ENCODE measurements at places on chromosomes 6 and 20.

- no peak for DNase-seq
Observed at GRCh38 chr6:140427842-140428241, 1053.4 kb upstream of the CITED2 start.

DNA sequence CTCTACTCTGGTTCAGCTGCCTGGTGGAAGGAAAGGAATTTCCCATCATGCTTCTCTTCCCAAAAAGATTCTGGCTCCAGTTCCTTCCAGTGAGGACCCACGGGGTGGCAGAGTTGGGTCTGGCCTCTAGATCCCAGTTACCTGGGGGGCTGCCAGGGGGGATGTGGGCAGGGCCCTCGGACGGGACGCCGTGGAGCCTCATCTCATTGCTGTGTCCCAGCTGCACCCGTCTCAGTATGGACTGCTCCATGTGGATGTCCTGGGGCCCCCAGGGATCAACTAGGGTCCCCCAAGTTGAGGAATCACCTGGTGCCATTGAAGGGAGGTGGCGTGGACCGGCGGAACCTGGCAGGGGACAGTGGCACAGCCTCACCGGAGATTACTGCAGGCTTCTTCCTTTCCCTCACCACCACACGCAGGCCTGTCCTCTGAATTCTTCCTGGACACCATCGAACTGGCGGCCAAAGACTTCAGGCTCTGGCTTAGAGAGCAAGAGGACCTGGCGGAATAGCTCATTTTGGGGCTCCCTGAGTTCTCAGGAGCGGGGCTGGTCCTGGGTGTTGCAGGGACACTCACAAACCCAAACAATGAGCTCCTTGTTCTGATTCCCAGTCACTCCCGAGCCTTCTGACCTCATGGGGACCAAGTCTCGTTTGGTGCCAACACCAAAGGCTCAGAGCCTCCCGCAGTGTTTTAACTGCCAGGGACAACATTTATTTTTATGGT, 8.5 kb downstream of the ZBP1 start:
- DNase-seq, result no peak

DNA sequence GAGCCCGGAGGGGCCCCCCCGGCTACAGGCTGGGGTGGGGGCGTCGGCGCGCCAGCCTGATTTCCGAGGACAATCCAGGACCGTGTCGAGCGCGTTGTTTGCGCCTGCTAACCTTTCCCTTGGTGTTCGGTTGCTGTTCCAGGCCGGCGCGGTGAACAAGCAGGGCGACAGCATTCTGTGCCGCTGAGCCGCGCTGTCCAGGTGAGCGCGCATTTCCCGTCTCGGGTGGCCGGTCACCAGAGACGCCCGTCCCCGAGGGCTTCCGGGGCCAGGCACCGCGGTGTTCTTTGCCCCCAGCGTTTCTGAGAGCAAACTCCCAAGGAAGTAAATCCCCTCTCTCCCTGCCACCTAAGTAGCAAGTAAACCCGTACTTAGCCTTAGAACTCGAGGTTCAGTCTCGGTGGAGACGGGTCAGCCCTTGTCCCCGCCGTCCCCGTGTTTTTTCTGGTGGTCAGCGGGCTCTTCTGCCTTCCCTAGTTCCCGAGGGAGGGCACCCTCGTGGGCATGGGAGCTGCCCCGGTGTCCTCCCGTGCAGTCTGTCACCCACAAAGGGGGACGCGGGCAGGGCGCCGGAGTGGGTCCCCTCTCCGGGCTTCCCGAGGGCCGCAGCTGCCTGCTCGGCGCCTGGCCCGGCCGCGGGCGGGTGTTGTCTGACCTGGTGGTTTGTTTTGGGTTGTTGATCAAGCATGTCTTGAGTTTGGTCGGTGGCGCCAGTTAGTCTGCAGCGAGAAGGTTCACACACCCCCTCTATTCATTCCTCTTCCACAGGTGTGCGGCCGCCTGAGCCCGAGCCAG, 1.5 kb downstream of the ID4 start:
- no peak for DNase-seq

DNA sequence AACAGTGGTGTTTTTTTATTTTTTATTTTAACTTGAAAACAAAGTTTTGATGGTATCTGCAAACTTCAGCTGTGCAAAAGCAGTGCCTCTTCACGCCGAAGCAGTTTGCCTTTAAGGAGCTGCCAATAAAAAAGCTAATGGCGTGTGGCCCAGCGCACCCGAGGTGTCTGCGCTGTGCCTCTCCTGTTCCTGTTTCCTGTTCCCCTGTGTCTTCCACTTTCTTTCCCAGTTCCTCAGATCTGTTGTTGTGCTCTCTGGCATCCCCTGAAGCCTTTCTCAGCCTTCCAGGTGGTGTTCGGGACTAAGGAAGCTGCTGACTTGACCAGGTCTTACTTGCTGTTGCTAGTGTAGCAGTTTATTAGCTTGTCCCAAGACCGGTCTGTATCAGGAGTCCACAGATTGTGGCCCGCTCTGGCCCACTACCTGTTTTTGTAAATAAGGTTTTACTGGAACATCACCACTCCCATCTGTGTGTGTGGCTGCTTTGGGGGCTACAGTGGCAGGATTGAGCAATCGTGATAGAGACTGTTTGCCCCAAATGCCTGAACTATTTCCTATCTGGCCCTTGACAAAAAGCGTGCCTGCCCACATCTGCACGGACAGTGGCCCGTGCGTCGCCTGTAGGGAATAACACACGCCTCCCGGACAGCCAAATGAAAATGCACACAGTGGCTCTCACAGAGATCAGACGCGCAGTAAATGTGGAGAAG, 178.3 kb downstream of the TMEM242 start:
- no peak for DNase-seq

DNA sequence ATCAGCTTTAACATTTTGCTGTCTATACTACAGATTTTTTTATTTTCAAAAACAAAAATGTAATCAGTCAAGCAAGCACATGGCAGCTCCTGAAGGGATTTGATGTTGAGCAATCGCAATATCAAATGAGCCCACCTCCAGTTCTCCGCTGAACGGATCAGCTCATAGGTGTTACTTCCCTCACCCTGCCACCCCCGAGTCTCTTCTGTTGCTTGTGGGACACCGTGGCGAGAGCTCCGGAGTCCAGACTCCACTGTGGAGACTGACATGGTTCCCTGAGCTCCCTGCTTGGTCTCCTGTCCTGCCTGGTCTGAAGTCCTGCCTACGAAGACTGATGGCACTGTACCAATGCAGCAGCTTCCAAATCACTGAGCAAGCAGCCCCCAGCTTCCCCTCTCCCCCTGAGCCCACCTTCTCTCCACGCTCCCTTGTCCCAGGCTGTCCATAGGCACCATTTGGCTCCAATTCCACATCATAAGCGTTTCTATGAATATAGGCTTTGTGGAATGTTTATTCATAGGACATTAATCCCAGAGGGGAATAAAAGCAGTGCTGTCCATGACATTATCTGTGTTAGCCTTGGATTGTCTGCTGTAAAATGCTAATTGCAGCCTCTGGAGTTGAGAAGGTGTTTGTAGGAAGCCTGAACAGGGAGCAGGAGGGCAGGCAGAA, 162.2 kb downstream of the LY86 start:
- DNase-seq, result no peak

GRCh38 chr6:160737934-160738333, 35.9 kb downstream of the PLG start:
- no peak for DNase-seq

DNA sequence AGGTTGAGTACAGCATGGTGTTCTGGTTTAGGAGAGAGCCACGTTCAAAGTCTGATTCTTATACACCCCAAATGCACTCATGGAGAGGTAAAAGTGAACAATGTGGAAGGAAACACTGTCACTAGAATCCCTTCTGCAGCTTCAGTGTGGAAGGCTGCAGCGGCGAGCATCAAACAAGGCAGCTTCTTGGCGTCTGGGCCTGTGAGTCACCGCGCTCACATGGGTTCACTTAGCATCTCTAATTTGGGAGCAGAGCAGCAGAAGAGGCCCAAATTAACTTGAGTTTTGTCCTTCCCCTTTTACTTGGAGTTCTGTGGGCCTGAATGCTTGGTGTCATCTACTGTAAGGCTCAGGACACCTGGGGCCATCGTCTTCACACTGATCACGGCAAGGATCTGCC, 10.9 kb upstream of the E2F1 start:
- no peak for DNase-seq

DNA sequence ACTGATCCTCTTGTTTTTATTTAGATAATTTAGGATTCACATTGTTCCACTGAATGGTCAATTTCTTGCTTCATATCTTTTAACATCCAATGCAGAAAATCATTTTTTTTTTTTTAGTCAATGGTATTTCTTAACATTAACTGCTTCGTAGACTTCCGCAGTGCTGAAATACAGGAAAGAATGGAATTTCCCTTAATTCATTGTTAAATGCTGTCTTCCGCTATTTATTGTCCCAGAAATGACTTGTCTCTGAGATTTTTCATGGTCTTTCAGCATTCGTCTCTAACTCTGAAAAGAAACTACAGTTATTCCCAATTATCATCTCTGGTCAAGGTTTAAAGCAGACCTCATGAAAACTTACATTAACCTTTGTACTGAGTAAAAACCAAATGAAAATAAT, 1029.1 kb upstream of the MANEA start:
- DNase-seq, result no peak

DNA sequence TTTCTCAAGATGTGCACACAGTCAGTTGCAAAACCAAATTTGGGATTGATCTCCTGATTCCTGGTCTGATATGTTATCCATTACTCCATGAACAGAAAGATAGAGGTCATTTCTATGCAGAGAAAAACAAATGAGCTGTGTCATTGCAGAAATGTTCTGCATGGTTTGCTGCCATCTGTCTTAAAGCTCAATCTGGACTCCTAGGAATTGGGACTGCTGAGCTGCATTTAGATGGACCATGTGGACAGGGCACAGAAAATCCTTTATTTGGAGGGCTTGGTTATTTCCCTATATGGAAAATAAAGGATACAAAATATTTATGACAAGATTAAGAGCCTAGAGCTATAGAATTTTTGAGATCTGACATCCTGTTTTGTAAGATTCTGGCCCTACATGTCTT, 91.3 kb downstream of the ADGRB3 start:
- no peak for DNase-seq

DNA sequence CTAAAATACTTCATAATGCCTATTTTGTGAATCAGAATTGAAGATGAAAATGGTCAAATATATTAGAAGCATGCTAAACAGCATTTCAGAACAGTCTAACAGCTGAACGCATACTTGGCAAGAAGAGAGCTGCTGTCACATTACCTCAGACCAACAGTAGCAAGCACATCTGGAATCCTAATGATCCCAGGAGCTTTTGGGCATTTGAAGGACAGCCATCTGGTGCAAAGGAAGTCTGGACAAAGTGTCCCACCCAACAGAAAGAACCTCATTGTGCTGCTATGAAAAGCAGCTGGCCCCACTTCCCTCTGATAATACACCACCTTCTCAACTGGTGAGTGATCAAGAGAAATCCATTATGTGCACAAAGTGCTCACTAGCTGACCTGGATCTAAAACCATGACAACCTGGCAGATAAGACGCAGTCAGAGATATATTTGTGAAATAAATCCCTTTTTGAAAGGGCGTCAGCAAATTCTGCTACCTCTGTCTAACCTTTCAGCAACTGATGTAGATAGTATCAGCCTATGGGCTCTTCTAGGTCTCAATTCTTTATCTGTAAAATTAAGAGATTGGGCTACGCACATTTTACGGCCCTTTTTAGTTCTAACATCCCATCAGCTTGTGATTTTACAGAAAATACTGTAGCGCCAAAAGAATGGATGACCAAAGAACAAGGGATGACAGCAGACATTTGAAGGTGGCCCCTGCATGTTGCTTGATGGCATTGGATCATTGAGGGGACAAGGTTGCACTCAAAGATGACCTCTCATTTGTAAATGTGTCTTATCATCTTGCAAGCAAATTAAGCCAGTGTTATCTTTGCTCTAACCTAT, 78.7 kb downstream of the SGK1 start:
- DNase-seq, result no peak

GRCh38 chr6:79250107-79250514, 15.6 kb upstream of the HMGN3 start:
- DNase-seq, result no peak

DNA sequence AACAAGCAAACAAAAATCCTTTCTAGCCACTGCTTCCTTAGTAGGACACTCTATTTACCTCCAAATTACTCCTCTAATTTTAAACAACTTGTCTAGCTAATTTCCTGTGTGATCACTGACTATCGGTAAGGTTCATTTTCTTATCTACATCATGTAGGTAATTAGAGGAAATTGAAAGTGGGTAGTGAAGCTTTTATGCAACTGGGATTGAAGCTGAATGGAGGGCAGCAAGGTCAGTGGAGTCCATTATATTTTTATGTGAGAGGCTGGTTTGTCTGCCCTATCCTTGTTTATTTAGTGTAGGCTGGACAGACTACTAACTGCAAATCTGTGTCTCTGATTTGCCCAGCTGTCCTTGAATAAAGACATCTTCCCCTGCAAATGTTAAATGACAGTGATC, 88.5 kb upstream of the SIM1 start:
- no peak for DNase-seq

GRCh38 chr20:1816384-1817381, 78.5 kb upstream of the SIRPA start:
- DNase-seq, result no peak

DNA sequence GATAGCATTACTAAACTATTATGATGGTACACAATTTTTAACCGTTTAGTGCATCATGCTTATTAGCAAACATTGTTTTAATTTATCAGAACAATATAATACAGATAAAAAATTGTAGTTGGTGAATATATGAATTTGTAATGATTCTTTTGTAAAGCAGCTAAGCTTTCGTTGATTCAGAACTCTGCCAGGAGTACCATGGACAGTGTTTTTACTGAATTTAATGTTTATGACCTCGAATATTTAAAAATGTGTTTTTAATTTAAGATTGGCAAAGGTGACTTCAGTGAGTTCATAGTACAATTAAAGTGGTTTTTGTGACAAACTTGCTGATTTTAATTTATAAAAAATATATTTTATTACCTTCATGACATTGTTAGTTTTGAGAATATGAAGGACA, 10.0 kb downstream of the AFDN start:
- DNase-seq, result no peak

DNA sequence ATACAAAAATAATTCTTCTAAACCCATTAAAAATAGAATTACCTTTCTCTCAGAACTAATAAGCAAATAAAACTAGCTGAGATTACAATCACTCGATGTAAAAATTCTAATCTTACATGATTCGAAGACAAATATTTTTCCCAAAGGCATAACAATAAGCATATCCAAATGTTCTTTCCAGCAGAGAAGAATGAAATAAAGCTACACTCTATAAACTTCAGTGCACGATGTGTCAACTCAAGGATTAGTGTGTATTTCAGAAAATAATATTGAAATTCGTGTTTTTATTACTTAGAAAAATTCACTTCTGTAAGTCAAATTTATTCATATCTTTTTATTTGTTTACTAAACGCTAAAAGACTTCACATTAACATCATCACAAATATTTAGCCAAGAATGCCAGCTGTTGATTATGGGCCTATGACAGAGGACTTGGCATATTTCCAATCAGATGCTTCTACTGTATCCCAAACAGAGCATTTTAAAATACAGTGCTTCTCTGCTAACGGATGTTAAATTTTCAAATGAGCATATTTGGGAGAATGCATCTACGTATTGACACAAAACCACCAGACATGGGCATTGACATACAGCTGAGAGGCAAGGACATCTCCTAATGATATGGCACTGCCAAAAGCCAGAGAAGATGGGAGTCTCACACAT, 54.7 kb upstream of the PDE7B start:
- DNase-seq, result no peak
